ENCODE measurements at places on chromosomes 3 and 15.

DNA sequence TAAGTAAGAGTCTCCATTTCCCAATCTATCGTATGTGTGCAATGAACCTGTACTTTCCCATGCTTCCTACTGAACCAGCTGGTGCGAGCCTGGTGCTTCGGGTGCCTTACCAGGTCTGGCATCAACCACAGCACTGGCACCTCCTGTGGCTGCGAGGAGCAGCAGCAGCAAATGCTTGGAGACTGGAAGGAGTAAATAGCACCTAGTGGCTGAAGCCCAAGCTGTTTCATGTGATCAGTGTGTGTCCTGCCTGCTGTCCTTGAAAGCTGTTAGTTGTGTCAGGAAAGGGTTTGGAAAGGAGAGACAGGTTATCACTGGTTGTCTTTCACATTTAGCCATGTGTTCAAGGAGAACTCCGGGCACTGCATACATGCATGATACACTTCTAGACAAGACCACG lies 31.8 kb downstream of the PCOLCE2 start:
- DNase-seq = no peak

GRCh38 chr15:51696566-51696965 lies 15.3 kb downstream of the SCG3 start:
- no peak for DNase-seq

- DNase-seq = peak; percentile 63
Observed at GRCh38 chr15:92883163-92883875, 16.8 kb upstream of the CHD2 start.

DNA sequence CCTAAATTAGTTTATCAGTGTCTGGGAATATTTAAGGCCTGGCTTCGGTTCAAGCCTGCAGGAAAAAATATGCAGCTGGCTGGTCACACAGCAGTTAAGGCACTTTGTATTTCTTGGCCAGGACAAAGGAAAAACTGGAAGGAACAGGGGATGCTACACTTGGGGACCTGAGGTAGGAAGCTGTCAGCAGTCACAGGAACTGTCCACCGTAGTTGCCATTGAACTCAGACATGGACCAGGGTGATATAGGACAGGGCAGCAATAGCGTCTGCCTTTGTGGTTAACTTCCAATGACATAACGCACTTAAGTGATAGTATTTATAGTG lies 49.1 kb downstream of the NR1D2 start:
- no peak for DNase-seq

DNA sequence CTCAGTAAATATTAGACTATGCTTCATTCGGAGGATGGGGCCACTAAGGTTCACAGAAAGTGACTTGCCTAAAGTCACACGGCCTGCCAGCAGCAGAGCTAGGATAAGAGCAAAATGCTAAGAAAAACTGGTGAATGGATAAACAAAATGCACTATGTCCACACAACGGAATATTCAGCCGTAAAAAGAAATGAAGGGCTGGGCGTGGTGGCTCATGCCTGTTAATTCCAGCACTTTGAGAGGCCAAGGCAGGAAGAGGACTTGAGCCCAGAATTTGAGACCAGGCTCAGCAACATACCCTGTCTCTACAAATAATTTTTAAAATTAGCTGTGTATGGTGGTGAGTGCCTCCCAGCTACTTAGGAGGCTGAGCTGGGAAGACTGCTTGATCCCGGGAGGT lies 7.7 kb downstream of the TKT start:
- no peak for DNase-seq

- DNase-seq = no peak
Observed at GRCh38 chr3:117165601-117166051, 456.0 kb downstream of the TUSC7 start.

DNA sequence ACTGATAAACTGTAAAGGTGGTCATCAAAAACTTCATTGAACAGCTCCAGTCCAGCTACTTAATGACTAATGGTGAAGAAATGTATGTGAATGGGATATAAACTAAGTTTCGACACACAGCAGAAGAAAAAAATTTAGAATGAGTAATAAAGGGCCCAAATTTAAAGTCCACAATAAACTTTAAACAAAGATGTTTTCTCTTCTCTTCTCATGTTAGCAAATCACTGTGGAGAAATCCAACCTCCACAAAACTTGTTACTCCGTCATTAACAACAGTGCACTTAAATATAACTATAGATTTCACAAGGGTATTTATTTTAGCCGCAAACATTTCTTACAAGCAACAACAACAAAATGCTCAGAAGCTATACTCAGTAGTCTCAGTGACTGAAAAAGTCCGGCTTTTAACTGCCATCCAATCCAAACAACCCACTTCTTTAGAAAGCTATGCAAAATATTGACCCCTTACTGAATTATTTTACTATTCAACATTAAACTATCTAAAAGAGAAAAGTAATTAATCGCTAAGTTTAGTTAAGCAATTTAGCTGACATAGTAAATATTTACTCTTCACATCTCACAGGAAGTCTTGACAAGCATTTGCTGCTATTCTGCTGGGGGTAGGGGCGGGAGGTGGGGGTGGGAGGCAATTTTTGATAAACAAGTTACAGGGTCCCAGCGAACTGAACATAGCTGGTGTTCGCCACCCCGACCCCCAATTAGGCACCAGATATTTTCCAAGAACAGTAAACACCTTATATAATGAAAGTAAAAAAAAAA lies 2.4 kb downstream of the IGF2BP2 start:
- DNase-seq = peak; percentile 88

GRCh38 chr15:40048211-40048792 lies 9.3 kb upstream of the SRP14 start:
- no peak for DNase-seq

GRCh38 chr3:32432711-32433530 lies 41.3 kb downstream of the CMTM7 start:
- peak; percentile 53 for DNase-seq

DNA sequence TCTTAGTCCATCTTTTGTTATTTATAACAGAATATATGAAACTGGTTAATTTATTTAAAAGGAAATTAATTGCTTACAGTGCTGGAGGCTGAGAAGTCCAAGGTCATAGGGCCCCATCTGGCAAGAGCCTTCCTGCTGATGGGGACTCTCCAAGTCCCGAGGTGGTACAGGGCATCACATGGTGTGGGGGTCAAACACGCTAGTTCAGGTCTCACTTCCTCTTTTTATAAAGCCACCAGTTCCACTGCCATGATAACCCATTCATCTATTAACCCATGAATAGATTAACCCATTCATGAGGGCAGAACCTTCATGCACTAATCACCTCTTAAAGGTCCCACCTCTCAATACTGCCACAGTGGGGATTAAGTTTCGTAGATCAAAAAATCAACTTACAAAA lies 659.3 kb downstream of the NAALADL2 start:
- DNase-seq = no peak

GRCh38 chr15:82810890-82811426 lies 1.5 kb downstream of the WHAMM start:
- DNase-seq = peak; percentile 15

- peak; percentile 31 for DNase-seq
Observed at GRCh38 chr3:134232151-134232550, 18.5 kb downstream of the RYK start.

- DNase-seq = peak; percentile 83
Observed at GRCh38 chr15:52483707-52484106, 45.0 kb downstream of the MYO5A start.

- no peak for DNase-seq
Observed at GRCh38 chr3:39279745-39280517, at the start of gene CX3CR1. CX3CR1 (minus strand) TSS chr3:39280036; CDS start chr3:39266509, 13,527 bp downstream.

- DNase-seq = peak; percentile 40
Observed at GRCh38 chr15:101642361-101642760, 9.8 kb downstream of the TM2D3 start.

DNA sequence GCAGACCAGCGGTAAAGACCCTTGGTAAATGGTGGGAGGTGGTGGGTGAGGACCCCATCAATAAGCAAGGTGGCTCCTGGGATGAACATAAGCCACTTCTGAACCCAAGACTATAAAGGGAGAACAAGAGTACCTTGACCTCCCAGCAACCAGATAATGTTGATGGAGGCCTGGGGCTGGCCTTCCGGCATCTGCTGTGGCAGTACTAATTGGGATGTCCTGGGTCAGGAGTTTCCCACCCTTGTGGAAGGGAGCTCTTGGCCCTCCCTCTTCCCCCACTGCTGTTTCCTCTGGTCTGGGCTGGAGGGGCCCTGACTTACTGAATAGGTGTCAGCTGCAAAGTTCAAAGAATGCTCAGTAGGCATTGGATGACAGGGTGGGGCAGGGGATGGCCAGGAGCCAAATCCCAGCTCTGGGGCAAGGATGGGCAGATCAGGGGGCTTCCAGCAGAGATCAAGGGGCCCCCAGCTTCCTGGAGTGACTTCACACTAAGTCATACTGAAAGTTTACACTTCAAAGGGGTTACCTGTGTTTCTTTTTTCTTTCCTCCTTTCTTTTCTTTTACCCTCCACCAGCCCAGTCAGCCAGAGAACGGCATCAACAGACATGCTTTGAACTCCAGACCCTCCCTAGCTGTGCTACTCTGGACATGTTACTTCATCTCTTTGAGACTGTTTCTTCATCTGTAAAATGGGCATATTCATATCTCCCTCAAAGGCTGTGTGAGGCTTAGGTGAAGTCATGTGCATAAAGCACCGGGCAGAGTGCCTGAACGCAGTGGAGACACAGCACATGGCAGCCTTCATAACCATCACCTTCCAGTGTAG lies 1.5 kb downstream of the RBP1 start:
- DNase-seq = no peak

GRCh38 chr3:84836961-84837360 lies 121.8 kb upstream of the CADM2 start:
- no peak for DNase-seq

GRCh38 chr15:29242456-29243242 lies 27.0 kb downstream of the NSMCE3 start:
- DNase-seq = no peak

GRCh38 chr3:69963643-69964042 lies 35.9 kb upstream of the SAMMSON start:
- DNase-seq = no peak

- no peak for DNase-seq
Observed at GRCh38 chr15:33616475-33616874, 305.7 kb downstream of the RYR3 start.

- no peak for DNase-seq
Observed at GRCh38 chr3:169255511-169255910, 408.0 kb downstream of the MECOM start.

- DNase-seq = no peak
Observed at GRCh38 chr3:148922467-148922866, 57.4 kb downstream of the CPA3 start.

- DNase-seq = peak; percentile 90
Observed at GRCh38 chr15:92907896-92908712, 8.0 kb downstream of the CHD2 start.

GRCh38 chr3:190619761-190620160 lies 105.9 kb downstream of the IL1RAP start:
- peak; percentile 25 for DNase-seq

GRCh38 chr15:72515591-72516389 lies 41.7 kb downstream of the ARIH1 start:
- peak; percentile 35 for DNase-seq

DNA sequence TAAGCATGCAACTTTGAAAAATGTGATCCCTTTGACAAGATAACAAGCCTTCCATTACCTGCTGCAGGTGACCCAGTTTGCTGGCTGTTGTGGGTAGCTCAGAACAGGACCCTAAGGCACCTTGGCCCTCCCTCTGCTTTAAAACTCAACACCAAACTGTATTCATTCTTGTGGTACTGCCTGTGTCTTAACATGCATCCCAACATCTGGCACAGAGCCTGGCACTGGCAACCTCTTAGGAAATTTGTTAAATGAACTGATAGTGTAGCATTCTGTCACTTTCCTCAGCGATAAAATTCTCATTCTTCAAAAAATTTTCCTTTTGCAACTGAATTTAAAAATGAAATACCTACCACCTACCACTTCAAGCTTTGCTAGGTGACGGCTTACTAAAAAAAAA lies 287.3 kb upstream of the ADAMTS9 start:
- DNase-seq = no peak

- DNase-seq = no peak
Observed at GRCh38 chr3:129016356-129016719, 15.2 kb downstream of the EFCC1 start.

GRCh38 chr3:159727506-159727905 lies 261.1 kb upstream of the IL12A start:
- DNase-seq = no peak

DNA sequence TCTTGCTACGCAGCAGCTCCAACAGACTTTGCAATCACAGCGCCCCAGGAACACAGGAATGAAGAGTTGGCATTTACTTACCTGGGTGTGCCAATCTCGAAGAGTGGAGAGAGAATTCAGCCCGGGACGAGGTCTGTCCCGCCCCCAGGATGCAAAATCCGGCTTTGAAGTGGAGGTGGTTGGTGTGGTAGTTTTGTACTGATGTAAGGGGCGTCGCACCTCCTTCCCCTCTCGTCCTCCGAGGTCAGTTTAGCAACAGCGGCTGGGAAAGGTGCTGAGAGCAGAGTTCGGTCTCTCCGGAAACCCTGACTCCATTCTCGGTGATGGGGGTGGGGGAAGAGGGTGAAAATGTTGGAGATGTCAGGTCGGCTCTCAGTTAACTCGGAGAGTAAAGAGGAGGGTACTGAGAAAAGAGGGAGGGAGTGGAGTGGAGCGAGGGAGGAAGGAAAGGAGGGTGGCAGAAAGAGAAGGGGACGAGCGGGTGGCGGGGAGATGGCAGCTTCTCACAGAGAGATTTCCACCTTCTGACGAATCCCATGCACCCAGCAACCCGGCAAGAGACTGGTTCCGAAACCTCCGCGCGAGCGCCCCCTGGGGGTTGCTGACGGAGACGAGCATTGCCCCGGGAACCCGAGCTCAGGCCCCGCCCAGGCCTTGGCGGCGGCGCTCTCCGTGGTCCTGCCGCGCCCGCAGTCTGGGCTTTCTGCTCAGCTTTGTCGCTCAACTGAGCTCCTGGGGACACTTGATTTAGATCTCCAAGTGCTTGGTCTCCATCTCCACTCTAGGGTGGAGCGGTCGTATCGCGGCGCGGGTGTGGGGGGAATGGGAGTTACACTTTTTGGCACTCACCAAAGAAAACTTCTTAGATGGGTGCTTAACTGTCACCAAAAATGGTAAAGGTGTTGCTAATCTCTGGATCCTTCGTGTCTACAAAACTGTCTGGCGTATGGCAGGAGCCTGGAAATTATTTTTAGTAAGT lies at the start of gene CPNE4:
Gene CPNE4, minus strand, starts transcription at position 529 of the 979 bp plus-strand sequence.
- DNase-seq = peak; percentile 79

DNA sequence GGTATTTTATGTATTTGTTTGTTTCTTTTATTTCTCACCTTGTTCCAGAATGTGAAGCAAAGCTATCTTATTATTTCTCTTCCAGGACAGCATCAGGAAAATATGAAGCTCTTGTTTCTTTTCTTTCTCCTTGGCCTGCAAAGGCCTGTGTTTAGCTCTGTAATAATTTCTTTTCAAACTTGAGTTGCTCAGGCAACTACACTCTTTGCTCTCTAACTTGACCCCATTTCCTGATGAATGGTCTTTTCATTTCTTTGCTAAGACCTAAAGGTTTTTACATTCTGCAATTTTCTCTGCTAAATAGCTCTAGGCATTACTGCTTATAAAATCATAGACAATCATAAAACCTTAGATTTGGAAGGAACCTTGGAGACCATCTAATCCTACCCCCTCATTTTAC lies 26.2 kb upstream of the ZNF770 start:
- DNase-seq = no peak

DNA sequence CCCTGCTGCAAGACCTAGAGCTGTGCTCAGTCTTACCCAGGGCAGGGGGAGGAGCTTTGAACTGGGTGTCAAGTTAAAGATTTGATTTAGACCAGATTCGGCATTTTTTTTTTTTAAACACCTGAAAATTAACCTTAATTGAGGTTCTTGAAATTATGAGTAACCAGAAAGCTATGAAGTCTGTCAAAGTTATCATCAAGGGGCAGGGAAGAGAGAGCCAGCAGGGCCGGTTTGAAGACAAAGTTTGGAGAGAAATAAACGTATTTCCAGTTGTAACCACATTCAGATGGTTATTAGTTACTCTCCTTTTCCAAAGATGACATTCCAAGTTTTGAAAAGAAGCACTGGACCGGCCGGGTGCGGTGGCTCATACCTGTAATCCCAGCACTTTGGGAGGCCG lies 12.0 kb downstream of the TMEM266 start:
- no peak for DNase-seq
